ENCODE measurements at places on chromosomes 11 and 22.
A peak's percentile ranks its signal among the peaks of the same experiment; 100 is the strongest.

- no peak for DNase-seq
These were observed 1217.9 kb downstream of the LRRC4C start for GRCh38 chr11:40241524-40242051.

DNA sequence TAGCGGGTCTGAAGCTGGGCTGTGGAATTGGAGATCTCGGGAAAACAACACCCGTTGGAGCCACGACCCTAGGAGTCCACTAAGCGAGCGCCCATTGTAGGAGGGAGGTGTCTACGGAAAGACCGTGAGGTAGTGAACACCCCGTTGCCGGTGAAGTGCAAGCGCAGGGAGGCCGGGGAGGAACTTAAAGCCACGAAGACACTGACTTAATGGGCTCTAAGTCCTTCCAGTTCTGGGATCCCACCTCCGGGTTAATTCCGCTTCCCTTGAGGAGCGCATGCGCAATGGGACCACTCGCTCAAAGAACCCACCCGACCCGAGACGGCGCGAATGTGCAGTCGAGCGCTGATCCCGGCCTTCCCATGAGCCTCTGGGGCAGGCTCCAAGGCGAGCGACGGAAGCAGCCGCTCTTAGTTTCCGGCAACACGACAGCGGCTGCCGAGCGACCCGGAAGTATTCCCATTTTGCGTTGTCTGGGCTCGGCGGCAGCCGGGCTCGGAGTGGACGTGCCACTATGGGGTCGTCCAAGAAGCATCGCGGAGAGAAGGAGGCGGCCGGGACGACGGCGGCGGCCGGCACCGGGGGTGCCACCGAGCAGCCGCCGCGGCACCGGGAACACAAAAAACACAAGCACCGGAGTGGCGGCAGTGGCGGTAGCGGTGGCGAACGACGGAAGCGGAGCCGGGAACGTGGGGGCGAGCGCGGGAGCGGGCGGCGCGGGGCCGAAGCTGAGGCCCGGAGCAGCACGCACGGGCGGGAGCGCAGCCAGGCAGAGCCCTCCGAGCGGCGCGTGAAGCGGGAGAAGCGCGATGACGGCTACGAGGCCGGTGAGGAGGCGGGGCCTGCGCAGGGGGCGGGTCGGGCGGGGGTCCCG is at the start of gene SART1:
Gene SART1 (plus strand): TSS at position 468 of the 874 bp plus-strand sequence. CDS start 47 bp downstream, at position 515.
- DNase-seq, result peak; percentile 92

- no peak for DNase-seq
These were observed 41.8 kb upstream of the SORL1-AS1 start for GRCh38 chr11:121494355-121495099.

GRCh38 chr22:40534379-40535188 is 101.9 kb downstream of the MRTFA start:
- no peak for DNase-seq
